Astrocyte (in vitro differentiated cells and primary cell): ENCODE measurements at places on chromosomes 3 and 15. TPM values are rescaled to one million over a fixed set of nuclear protein-coding genes. Genes with fewer than 3 reads are reported as not detected.

GRCh38 chr3:190122198-190122771 lies 1.6 kb upstream of the P3H2 start:
- DNase-seq, result peak; percentile 96

- no peak for DNase-seq
Observed at GRCh38 chr3:130457671-130458070, 59.3 kb upstream of the COL6A6 start.

The NPAP1 gene
- not detected in 2 replicates for total RNA-seq

The AMOTL2 gene
- total RNA-seq, result 150 and 197 TPM in 2 replicates
